ENCODE measurements at places on chromosomes 4 and X.

DNA sequence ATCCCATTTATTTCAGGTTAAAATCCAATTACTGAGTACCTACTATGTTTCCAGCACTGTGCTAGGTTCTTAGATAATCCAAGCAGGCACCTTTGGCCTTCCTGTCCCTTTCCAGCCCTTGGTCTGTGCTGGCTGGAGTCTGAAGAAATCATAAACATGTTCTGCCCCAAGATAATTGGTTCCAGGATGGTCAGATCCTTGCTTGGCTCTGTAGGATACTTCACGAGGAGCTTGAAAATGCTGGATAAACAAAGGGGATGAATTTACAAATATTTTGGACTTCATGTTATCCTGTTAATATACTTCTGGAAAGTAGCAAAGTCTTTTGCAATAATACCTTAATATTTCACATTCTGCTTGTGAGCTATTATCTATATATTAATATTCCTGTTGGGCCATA, 35.0 kb upstream of the FHL1 start:
- DNase-seq: no peak

GRCh38 chr4:3766785-3767569, 792 bp downstream of the ADRA2C start:
- no peak for DNase-seq

DNA sequence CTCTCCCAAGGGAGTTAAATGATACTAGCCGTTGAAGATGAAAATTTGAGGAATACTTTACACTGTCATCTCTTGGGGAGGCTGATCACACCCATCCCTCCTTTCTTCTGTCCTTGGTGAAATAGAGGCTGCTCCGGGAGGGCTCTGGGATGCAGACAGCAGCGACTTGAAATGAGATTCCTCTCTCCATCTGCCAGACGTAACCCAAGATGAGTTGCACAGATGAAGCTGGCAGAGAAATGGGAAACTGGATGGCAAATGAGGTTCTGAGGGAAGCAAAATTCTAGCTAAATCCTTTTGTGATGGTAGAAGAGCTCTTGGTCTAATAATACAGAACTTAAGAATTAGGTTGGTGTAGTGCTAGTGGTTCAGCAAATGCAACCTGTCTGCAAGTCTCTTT, 201.4 kb downstream of the AASDH start:
- DNase-seq: no peak

DNA sequence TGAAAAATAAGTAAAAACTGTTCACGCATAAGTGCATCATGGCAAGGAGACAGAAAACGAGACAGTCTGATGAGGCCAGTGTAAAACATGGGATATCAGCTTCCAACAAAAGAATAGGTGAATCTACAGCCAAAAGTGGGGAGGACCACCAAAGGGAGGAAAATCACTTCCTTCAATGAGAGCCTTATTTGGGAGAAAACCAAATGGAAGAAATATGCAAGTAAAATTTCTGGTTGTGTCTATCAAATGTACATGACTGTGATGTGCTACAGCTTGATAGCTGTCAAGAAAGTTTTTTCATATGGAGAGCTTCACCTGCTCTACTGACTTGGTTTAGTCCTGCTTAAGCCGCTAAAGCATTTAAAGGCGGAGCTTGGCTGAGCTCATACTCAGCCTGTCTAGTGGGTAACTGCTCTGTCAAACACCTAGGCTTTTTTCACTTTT, 66.2 kb downstream of the MAGEA1 start:
- no peak for DNase-seq

DNA sequence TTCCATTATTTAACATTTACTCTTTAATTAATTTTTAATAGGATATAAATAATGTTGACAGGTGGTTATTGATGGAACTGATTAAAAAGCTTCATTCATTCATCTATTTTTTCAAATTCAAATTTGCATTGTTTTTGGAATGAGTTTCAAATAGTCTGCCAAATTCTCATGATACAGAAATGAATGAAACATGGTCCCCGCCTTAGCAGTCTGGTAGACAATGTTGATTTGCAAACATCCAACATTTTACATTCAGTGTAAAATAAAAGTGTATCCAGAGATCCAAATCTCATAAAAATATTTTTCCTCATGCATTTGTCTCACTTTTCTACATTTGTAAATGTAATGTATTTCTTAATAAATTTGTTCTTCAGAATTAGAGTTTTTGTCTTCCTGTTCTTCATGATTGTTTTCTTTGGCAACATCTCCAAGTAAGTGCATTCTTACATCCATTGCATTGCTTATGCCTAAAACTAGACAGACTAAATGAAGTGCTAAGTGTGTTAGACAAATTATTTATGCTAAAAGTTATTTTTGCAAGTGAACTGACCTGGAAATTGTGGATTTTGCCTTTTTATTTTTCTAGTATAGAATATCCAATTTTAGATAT, 142.3 kb downstream of the PCDH18 start:
- DNase-seq: no peak

GRCh38 chr4:54423066-54423465, 194.0 kb downstream of the PDGFRA start:
- no peak for DNase-seq

DNA sequence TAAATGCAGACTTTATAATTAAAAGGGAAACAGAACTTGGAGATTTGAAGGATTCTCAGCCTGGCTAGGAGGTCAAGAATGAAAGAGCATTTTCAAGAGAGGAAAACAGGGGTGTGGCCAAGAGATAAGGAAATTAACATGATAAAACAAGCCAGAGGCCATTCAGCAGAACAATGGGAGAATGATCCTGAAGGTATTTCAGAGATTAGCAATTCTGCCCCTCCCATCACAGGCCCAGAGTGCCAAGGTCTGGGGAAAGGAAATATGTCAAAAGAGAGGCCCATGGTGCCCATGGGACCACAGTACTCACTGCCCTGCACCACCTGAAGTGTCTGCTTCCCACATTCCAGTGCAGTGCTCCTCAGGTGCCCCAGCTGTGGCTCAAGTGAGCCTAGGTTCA, 188.5 kb upstream of the STS start:
- DNase-seq: no peak

- DNase-seq: peak; percentile 38
Measured at GRCh38 chrX:119784747-119785446, 6.5 kb downstream of the RPL39 start.

DNA sequence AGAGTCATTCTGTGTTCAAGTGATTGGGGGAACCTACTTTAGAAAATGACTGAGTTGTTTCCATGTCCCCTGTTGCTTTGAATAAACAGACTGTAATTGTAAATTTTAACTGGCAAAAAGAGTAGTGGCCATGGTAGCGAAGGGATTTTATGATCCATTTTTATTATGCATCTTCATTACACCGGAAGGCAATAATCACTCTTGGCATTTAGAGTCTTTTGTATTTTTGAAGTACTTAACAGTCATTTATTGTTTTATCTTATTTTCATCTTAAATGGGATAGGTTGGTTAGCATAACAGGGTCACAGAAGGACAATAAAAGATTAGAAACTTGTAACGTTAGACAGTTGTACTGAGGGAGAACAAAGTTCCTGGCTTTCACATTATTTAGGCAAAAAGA, 11.0 kb upstream of the OTC start:
- DNase-seq: no peak

- DNase-seq: no peak
Measured at GRCh38 chr4:144169211-144169610, 28.7 kb upstream of the GYPA start.

GRCh38 chr4:25879587-25879986, 16.8 kb upstream of the SEL1L3 start:
- no peak for DNase-seq

DNA sequence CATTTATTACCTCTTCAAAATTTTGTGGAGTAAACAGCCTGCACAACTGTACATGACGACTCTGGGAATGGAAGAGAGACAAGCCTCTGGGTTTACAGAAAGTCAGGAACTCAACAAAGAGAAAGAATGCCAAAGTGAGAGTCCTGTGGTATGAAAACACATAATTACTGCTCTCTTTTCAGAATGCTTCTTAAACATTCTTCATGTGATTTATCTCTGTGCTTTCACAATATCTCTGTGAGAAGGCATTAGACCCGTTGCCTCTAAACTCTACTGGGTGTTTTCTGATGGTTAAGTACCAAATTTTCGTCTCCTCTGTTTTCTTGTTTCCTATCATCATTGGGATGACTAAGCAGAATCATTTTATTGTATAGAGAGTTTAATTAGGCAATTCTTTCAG, 966.6 kb upstream of the SLIT2 start:
- DNase-seq: no peak

DNA sequence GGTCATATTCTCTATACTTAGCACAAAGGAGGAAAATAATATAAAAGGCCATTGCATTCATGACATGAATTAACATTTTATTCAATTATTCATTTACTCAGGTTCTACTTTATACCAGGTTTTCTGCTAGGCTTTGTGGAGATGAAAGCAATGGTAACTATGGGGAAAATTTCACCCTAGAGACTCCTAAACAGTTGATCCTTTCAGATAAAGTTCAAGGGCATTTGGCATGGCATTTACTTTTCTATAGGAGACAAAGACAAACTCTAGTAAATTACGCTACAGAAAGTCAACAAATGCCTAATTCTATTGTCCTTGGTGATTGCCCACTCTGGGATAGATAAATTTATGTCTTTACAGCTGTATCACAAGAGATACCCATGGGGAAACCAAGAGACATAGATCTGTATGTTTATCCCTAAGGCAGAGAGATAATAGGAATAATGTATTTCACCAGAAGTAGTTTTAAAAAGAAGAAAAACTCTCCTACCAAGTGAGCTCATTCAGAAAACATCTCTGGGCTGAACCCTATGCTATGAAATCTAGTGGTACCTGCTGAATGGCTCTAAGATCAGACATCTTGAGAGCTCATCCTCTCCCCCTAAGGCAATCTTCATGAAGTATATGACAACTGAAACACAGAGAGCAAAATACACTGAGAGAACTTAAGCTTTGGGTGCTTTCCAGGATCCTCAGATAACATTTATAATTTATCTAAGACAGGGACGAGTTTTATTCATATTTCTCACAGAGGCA, 316.7 kb downstream of the ANTXR2 start:
- no peak for DNase-seq

Measured in activated gamma-delta T cell treated with Interleukin-2 at 50 U/mL for 16 hours (primary cell).